ENCODE measurements at places on chromosomes 4 and X.

- no peak for DNase-seq
These were observed 103.1 kb upstream of the UGT8 start for GRCh38 chr4:114495471-114495928.

- no peak for DNase-seq
These were observed 106.7 kb upstream of the GK2 start for GRCh38 chr4:79514621-79515329.

GRCh38 chr4:152938237-152938947 lies 2.3 kb downstream of the FHDC1 start:
- no peak for DNase-seq

GRCh38 chr4:186400676-186401075 lies 134.7 kb downstream of the F11 start:
- no peak for DNase-seq

DNA sequence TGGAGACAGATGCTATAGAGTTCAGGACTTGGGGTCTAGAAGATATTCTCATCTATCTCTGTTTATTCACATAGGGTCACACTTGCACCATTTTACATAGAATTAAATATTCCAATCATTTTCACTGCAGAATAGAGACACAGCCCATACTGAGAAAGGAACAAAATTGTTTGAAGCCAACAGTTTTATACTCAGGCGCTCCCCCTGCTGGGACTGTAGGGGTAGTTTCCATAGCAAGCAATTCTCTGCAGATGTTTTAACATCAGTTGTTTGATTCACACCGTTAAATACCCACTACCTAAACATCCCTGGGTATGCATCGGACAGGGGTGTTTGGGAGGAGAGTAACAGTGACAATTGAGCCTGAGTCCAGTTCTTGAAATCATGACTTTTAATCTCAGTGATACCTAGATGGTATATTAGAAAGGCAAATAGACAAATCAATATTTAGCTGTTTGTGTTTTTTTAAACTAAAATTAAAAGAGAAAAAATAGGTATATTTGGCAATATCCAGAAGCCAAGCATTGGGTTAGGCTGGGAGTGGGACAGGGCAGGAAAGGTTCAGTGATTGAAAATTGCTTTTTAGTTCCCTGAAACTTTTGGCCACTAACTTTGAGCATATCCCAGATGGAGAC lies 33.8 kb downstream of the LONRF3 start:
- peak; percentile 28 for DNase-seq

Data from CD4-positive, alpha-beta T cell treated with Interleukin-12 subunit alpha and Interleukin-12 subunit beta, for 1 hour (primary cell).